ENCODE measurements at places on chromosomes 7 and 10.

- DNase-seq = no peak
Observed at GRCh38 chr7:112886208-112886607, 96.0 kb upstream of the TMEM168 start.

DNA sequence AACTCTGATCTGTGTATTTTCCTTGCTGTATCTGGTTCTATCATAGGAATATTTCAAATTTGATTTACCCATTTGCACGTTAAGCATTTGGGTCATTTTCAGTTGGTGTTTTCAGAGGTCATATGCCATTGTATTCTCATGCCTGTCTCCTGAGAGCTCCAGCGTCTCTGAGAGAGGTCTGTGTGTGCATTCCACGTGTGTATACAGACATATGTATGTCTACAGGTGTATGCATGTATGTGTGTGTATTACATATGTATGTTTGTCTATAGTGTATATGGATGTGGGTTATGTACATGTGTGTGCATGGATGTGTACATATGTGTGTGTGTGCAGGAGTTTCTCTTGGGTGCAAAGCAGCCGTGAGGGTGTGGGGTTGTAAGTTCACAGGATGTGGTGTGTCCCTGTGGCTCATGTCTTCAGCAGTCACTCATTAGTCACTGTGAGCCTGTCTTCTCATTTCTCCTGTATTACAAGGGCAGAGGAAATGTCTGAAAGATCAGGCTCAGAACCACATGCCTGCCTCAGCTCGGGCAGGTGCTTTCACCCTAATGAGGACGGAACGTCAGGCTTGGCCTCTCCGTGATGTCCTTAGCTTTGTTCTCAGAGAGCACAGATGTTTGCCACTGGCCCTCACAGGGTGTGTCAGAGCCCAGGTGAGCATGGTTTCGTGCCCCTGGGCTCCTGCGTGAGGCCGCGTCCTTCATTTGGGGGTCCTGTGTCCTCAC is 101.6 kb downstream of the NKX6-2 start:
- DNase-seq = no peak

DNA sequence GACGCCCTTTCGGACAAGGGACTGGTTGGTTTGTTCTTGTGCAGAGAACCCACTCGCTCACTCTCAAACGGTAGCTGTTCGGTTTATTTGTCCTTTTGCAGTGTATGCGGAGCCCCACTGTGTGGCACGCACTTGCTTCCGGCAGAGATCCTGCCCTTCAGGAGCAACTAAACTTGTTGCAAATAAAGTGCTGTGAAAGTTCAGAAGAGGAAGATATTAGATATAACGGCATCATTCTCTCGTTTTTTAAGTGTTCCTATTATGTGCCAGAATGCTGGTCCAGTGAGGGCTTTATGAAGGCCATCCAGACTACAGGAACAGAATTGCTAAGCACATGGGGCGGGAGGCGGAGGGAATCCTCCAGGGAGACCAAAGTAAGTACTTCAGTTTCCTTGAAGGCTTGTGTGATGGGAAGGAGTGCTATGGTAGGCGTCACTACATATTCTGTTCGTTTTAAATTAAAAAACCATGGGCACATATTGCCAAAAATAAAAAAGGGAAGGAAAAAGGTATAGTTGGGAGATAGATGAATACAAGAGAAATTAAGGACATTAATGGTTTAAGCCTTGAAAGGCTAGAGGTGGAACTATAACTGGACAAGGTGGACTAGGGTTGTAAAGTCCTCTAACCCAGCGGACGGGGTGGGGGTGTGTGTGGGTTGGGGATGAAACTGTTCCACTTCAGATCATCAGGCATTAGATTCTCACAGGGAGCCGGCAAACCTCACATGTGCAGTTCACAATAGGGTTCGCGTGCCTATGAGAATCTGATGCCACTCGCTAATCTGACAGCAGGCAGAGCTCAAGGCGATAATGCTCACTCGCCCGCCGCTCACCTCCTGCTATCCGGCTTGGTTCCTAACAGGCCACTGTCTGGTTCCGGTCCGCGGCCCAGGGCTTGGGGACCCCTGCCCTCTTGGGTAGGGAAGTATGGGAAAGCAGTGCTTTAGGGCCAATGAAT is 704 bp upstream of the ERLIN1 start:
- DNase-seq = no peak

DNA sequence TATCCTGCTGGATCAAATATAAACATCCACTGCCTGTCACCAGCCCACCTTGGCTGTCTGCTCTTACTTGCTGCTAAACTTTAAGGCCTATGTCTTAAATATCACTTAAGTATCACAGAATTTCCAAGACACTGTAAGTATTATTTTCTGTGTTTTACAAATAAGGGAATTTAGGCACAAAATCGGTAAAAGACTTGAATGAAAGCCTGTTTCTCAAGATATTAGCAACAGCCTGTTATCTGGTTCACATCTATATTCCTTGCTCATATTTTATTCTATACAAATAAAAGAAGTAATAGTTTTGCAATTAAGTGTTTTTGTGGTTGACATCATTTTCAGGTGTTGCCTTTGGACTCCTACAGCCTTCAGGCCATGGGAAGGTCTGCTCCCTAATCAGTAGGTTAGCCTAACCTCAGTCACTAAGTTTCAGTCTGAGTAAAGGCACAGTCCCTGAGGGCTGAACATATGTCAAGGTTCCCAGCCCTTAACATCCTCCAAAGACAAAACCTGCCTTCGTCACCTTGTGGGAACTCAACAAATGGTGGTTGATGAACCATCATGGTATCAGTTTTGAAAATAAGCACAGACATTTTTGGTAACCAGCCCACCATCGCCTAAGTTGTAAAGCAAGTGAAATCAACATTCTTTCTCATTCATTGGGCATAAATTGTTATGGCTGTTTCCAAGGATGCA is 127.1 kb downstream of the CREB5 start:
- peak; percentile 13 for DNase-seq

DNA sequence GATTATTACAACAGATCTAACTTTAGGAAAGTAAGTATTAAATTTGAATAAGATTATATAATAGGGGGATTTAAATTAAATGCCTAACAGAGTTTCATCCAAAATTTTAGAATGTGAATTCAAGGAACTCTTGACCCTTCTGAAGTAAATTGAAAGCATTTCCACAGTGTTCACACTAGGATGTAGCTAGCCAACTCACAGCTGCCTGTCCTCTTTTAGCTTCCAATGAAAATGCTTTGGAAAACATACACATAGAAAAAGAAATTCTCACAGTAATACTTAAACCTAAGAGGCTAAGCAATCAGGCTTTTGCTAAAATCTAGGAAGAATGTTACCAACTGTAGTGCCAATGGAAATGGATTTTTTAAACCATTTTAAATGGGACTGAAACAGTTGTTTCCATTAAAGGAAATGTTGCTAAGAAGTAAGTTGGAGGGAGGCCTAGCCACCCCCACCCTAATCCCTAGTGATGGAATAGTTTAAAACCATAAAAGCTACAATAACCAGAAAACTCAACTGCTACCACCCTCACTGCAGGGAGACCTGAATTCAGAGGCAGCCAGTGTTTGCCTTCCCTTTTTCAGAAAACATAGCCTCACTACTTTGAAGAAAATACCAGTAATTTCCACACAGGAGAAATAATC is 58.3 kb downstream of the REEP3 start:
- no peak for DNase-seq

- DNase-seq = peak; percentile 57
Observed at GRCh38 chr7:831596-832166, 595 bp upstream of the SUN1 start.

GRCh38 chr7:151767557-151767956 is 109.4 kb downstream of the PRKAG2 start:
- DNase-seq = no peak

DNA sequence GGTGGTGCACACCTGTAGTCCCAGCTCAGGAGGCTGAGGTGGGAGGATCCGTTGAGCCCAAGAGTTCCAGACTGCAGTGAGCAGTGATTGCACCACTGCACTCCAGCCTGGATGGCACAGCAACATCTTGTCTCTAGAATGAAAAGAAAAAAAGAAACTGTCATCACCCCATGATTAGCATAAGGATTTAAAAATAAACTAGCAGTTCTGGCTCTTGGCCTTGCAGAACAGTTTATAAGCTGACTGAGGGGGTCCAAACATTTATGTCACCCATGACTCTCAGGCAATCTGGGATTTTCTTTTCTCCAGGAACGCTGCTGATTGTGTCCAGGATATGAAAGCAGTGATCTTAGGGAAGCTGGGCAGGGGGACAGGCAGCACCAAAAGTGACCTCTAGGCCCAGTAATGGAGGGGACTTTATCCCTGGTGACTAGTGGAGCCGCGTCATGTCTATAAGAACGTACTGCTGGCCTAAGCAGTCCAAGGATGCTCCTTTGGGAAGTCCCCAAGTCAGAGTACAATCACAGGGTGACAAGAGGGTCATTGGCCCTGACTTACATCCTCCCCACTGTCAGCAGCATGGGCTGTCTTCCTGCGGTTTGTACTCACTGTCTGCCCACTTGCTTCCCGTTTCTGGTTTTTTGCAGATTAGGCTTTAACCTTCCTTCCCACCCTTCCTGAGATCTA is 177.4 kb downstream of the ARHGAP12 start:
- DNase-seq = no peak

GRCh38 chr10:28280652-28281051 is 22.2 kb downstream of the MPP7 start:
- no peak for DNase-seq

- no peak for DNase-seq
Observed at GRCh38 chr10:16644146-16644545, 122.5 kb upstream of the C1QL3 start.

GRCh38 chr10:17742918-17743317 is 9.1 kb upstream of the TMEM236 start:
- DNase-seq = no peak

DNA sequence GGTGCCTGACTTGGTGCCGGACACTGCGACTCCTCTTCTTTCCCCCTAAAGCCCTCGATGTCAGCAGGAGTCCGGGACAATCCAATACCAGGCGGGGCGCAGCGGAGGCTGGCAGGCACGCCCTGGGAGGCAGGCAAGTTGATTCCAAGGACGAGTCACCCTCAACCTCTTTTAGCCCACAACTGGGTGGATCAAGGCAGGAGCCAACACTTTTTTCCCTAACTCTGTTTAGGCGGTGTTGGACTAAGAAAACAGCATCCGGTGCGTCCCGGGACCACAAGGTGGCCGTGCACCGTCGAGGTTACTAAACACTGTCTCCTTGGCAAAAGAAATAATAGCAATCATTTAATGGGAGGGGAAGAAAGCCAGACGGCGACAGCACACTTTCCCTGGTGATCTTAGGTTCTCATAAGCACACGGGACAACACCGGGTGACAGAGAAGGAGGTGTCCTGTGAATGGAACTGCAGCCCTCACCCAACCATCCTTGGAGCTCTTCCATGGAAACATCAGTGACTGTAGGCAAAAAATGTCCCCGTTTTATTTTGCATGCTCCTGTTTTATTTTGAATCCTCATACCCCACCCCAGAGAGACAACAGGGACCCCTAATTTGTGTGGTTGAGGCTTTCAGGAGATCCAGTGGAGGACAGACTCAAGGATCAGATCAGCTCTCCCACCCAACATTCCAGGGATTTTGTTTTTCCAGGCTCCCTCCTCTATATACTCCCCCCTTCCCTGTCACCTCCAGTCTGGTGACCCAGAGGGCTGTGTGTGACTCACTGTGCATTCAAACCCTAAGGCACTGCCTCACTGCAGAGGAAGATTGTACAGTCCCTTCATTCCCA is 1.3 kb upstream of the CALCR start:
- DNase-seq = no peak

GRCh38 chr7:68697796-68698280 is 900.4 kb upstream of the AUTS2 start:
- DNase-seq = no peak

DNA sequence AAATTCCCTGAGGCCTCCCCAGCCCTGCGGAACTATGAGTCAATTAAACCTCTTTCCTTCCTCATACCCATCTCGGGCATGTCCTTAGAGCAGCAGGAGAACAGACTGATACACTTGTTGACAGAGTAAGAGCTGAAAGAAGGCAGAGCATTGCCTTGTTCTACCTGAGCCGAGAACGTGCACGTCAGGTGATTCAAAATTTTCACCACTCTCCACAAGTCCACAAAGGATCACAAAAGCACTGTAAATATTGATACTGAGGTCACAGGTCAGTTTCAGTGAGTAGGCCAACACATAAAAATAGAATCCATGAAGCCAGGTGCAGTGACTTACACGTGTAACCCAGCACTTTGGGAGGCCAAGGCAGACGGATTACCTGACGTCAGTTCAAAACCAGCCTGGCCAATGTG is 27.8 kb downstream of the DCLRE1C start:
- DNase-seq = no peak

DNA sequence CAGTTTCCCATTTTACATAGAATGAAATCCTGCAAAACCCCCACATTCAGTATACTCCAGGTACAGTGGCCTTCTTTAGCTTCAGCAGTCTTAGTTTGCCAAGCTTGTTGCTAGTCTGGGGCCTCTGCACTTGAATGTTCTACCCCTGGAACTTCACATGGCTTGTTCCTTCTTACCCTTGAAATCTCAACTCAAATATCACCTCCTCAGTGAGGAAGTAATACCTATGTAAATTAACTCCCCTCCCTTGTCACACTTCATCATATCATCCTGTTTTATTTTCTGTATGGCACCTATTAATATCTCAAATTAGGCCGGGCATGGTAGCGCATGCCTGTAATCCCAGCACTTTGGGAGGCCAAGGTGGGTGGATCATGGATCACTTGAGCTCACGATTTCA is 163.8 kb upstream of the KAT6B start:
- no peak for DNase-seq

DNA sequence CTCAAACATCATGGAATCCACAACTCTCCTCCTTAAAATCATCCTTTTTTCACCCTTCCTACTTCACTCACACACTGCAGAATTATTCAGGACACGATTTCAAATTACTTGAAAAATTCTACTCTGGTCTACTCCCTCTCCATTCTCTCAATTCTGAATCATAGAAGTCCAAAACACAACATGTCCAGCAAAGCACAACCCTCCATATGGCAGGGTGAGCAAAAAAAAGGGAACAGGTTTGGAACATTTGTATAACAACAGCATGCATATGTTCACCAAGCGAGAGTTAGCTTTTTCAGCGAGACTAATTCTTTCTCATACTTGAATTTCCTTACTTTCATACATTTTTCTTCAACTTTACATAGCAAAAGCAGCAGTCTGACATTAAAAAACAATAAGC is 73.4 kb downstream of the ABI1 start:
- no peak for DNase-seq

GRCh38 chr7:114901771-114902170 is 20.1 kb upstream of the MDFIC start:
- no peak for DNase-seq

GRCh38 chr7:8151161-8151725 is 110.7 kb downstream of the ICA1 start:
- DNase-seq = no peak

GRCh38 chr10:125084191-125084613 is 76.2 kb downstream of the CTBP2 start:
- DNase-seq = no peak
